Myometrial cell (primary cell): ENCODE measurements at places on chromosomes 11 and 22. TPM values are rescaled to one million over a fixed set of nuclear protein-coding genes. Genes with fewer than 3 reads are reported as not detected.

The NEFH gene
- total RNA-seq = 0.58 and 0.89 TPM in 2 replicates

The SMPD1 gene
- 78.9 and 106 TPM in 2 replicates for total RNA-seq

The MICALL1 gene
- total RNA-seq = 22.8 and 31.4 TPM in 2 replicates

The DLG2 gene
- 0.18 TPM in 1 of 2 replicates, not detected in the other for total RNA-seq

The TMEM121B gene
- under 0.01 and 0.35 TPM in 2 replicates for total RNA-seq

The TTC28 gene
- 7.8 and 14.9 TPM in 2 replicates for total RNA-seq

The SCARF2 gene
- total RNA-seq = 25.9 and 26.8 TPM in 2 replicates

The GLYATL2 gene
- total RNA-seq = 0.18 TPM in 1 of 2 replicates, not detected in the other

The CHRDL2 gene
- not detected in 2 replicates for total RNA-seq

The TBX10 gene
- total RNA-seq = not detected in 2 replicates
